ENCODE measurements at places on chromosomes 1 and 21.

DNA sequence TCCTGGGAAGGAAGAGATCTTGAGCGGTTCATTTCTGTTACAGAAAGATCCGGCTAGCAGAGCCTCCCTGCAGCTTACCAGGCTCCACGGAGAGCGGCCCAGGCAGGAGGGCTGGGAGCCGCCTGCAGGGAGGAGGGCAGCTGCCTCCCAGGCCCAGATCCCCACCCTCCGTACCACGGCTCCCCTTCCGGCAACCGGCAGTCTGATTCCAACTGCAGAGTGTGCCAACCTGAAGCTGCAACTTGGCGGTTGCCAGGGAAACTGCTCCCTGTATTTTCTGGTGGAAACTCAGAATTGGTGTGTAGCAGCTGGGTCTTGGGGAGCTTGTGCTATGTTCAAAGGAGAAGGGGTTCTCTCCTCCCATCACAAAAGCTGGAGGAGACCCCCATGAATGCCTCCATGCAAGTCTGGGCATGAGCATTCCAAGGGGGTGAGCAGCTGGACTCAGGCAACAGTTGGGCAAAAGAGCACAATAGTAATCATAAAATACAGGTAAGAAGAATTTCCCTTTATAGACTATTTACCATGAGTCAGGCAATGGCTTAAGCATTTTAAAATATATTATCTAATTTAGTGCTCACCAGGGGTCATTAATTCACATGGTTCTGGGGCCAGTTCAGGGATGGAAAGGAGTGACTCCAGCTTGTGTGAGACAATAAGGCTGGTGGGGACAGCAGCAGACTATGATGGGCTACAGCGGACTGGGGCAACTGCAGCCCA lies 46.1 kb upstream of the KAZN start:
- no peak for DNase-seq

DNA sequence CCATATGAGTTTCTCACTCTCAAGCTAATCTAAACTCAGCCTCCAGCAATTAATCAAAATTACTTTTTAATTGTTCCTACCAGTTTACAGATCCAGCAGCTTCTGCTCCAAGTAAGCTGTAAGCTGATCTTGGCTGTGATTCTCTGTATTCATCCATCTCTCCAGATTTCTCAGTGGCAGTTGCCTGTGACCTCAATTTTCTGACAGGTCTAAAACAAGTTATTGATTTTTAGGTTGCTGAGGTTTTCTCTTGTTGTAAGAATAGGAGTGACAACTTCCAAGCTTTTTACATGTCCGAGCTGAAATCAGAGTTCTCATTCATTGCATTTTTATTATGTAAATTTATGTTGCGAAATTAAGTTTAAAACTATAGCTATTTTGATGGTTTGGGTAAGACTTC lies 1044.4 kb downstream of the PLA2G4A start:
- no peak for DNase-seq

GRCh38 chr1:92837062-92837461 lies 5.2 kb downstream of the RPL5 start:
- no peak for DNase-seq

GRCh38 chr1:227330279-227331076 lies 12.2 kb upstream of the CDC42BPA start:
- no peak for DNase-seq

DNA sequence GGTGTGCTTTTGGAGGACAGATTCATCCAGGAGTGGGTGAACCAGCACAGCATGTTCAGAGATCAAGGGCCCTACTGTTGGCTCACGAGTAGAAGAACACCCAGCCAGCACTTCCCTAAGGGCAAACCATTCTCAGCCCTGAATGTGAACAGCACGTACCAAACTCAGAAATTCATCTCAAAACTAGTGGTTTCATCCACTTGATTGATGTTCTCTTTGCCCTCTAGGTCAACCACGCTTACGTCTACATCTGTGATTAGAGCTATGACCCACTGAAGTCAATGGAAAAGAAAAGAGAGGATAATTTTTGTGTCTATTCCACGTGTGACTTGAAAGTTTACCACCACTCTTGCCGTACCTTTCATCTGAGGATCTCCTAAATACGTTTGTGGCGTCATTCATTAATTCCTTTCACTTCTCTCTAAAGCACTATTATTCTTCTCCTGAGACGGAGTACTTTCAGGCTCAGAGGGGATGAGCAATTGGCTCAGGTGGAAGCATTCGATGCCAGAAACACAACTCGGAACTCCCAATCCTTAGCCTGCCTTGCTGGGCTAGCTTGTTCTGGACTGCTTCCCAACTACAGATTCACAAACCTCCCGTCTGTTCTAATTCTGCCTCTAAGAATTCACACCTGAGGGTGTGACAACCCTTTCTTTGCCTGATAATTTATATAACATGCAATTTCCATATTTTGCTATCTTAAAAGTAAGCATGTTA lies 57.3 kb upstream of the HIVEP3 start:
- DNase-seq = no peak

GRCh38 chr1:231334079-231334666 lies 3.5 kb downstream of the EXOC8 start:
- DNase-seq = no peak

DNA sequence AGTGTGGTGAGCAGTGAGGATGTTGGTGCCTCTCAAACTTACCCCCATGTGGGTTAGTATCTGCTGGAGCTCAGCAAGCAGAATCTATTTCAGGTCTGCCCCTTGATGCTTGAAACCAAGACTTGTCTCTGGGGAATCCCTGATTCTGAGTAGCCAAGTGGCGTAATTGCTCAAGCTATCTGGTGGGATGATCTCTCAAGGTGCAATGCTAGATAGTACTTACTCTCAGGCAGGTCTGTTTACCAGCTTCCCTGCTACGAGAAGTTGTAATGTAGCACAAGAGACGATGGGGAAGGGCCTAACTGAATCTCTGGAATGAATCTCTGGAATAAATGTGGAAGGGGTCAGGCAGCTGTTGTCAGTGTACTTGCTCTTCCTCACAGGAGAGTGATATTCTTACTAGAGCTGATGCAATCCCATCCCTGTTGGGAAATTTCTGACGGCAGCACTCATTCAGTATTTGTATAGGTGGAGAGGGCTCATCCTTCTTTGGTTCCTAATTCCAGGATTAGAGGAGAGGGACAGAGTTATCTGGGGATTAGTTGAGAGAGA lies 65.4 kb downstream of the MACF1 start:
- DNase-seq = no peak

GRCh38 chr1:110136911-110137310 lies 13.4 kb upstream of the SLC6A17 start:
- no peak for DNase-seq

DNA sequence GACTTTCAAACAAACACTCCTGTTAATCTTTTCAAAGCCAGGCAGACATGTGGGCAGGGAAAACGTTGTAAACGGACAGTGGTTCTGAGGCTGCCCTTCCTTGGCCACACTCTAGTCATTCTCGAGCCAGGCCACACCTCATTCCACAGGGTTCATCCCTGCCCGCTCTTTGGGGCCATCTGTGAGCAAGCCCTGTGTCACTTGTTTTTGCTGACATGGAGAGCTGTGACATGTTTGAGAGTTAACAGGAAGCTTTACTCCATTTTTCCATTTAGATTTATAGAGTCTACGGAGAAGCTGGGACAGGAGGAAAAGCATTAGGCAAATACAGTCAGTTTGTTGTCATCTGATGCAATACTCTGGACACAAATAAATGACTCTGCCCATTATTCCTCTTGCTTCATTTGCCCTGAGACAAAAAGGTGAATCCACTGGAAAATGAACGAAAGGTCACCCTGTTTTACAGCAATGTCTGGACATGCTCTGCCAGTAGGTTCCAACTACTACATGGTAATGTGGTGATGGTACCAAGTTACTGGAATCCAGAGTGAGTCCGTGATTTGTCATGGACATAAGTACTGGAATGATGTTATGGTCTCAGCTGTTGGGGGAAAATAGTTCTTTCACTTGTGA lies 126.9 kb downstream of the CLIC6 start:
- no peak for DNase-seq

GRCh38 chr1:32977546-32978087 lies 13.0 kb upstream of the RNF19B start:
- DNase-seq = no peak

- DNase-seq = no peak
Observed at GRCh38 chr1:198549866-198550265, 9.4 kb upstream of the ATP6V1G3 start.

- peak; percentile 53 for DNase-seq
Observed at GRCh38 chr1:196723325-196724185, 51.1 kb upstream of the CFHR3 start.

DNA sequence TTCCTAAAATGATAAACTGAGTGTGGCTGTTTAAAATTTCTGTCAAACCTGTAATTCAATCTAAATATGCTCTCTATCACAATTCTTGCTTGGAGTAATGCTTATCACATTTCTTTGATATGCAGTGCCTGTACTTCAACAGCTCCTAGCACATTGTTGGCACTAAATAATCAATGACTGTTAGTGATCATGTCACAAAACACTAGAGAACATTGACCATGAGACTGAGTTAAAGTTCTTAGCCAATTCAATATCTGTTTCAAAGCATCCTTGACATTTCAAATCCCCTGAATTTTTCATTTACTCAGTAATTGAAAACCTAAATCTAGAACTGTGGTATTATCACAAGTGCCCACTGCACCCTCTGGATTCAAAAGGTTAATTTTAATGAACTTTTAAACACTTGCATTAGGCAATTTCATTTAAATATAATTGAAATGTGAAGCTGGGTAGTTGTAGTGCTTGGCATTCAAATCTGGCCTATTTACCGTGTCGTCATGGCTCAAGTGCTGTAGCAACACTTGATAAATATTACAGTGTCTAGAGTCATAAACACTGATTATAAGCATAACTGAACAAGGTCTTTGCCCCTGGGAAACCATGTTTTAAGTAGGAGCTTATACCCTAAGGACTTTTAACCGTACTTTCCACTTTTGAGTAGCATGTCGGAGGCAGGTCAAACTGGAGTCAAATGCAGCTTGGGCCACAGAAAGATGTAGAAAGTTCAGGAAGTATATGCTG lies 143.6 kb downstream of the LRRC7 start:
- no peak for DNase-seq

GRCh38 chr1:174001573-174001972 lies 20.6 kb downstream of the RC3H1 start:
- no peak for DNase-seq

GRCh38 chr1:14810595-14811361 lies 212.3 kb downstream of the KAZN start:
- DNase-seq = no peak

DNA sequence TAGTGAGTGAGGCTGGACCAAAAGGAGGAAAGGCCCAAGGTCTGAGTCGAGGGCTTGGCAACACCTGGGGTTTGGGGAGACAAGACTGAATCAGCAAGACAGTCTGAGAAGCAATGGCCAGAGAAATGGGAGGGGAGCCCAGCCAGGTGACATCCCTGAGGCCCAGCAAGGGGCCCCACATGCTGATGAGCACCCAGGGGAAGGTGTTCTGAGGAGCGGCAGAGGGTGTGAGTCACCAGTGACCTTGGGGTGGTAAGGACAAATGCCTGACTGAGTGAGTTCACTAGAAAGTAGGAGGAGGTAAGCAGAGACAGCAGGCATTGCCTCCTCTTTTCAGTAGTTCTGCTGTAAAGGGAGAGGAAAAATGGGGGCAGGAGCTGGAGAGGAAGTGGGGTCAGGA lies 192.4 kb upstream of the GALNT2 start:
- no peak for DNase-seq

GRCh38 chr1:71561206-71561605 lies 480.4 kb upstream of the ZRANB2 start:
- no peak for DNase-seq

GRCh38 chr1:60894130-60894529 lies 188.2 kb upstream of the NFIA start:
- DNase-seq = no peak

GRCh38 chr1:101025283-101025656 lies 314 bp downstream of the DPH5 start:
- DNase-seq = no peak

GRCh38 chr1:241411056-241411775 lies 54.2 kb upstream of the RGS7 start:
- DNase-seq = no peak

DNA sequence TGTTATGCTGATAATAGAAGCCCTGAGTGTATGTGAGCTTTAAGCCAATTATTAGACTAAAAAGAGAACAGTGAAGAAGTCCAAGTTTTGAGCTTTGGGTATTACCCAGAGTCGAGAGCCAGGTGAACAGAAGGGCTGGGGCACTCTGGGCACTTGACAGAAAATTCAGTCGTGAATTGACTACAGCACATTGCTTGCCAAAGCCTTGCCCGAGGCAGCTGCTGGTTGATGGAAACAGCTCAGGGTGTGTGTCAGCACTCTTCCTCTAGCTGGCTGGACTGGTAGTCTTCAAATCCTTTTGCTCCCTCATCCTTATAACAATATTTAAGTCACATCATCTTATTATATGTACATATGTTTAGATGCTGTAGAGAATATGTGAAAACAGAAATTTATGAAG lies 21.3 kb downstream of the PDE4B start:
- no peak for DNase-seq

GRCh38 chr1:229196404-229197264 lies 74.3 kb upstream of the RAB4A start:
- no peak for DNase-seq

- no peak for DNase-seq
Observed at GRCh38 chr1:205927676-205928075, 15.6 kb downstream of the SLC26A9 start.

- DNase-seq = no peak
Observed at GRCh38 chr1:170668209-170669106, 4.5 kb downstream of the PRRX1 start.

- DNase-seq = no peak
Observed at GRCh38 chr1:96473791-96474434, 247.7 kb upstream of the PTBP2 start.

- DNase-seq = no peak
Observed at GRCh38 chr1:107145637-107146036, 4.8 kb downstream of the NTNG1 start.

DNA sequence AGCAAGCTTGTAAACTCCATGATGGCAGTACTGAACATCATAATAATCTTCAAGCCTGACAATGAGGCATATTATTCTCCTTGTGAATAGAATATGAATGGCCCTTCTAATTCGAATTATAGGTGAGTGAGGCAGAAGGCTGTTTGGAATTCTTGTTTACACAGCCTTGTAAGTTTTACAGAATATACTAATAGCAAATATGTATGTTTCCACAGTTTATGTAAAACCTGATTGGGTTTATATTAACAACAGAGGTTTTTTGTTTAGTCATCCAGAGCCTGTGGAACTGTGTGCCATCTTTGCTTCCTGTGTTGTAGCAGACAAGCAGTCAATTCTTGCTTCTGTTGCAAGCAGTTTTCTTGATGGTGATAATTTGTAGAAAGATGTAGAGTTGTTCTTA lies 8.0 kb downstream of the OSBPL9 start:
- DNase-seq = no peak

DNA sequence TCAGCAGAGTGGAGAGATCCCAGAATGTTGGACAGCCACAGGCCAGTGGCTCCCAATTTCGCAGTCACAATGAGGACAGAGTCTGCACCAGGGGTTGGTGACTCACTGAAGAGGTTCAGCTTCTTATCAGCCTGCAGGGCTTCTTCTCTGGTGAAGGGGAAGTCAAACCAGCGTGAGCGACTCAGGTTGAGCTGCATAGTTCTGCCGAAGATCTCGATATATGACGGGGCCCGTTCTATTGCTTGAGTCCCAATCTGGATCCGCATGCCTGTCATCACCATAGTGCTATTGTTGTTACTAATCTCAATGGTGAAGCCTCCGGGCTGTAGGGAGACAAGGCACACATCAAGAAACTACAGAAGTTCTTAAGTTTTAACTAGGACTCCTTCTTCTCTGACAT lies 58.5 kb downstream of the UBR4 start:
- DNase-seq = no peak
